NCI-H524 treated with DMSO at 0.1 percent for 48 hours (cell line): ENCODE measurements at places on chromosomes 2 and 18.

DNA sequence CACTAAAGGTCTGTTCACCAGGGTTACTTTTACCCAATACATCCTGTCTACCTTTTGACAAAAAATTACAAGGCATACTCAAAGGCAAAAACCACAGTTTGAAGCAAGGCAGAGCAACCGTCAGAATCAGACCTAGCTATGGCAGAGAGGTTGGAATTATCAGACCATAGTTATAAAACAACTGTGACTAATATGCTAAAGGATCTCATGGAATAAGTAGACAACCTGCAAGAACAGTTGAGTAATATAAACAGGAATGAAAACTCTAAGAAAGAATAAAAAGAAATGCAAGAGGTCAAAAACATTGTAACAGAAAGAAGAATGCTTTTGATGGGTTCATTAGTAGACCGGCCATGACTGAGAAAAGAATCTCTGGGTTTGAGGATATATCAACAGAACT, 318.8 kb upstream of the KCNH7 start:
- DNase-seq: no peak

DNA sequence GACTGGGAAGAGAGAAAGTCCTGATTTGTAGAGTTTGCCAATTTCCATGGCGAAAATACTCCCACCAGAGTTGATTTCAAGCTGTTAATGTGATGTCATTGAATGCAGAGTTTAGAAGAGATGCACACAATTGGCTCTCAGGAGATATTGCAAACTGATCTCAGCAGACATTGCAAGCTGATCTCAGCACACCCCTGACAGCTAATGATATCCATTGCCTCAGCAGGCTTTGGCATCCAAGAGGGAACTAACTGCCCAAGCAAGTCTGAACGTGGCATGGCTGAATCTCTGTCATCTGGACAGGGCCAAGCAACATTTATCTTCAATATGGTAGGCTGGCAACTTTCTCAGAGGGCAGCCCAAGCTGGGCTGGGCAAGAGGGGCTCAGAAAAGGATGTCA, 78.4 kb upstream of the CYP1B1 start:
- no peak for DNase-seq

DNA sequence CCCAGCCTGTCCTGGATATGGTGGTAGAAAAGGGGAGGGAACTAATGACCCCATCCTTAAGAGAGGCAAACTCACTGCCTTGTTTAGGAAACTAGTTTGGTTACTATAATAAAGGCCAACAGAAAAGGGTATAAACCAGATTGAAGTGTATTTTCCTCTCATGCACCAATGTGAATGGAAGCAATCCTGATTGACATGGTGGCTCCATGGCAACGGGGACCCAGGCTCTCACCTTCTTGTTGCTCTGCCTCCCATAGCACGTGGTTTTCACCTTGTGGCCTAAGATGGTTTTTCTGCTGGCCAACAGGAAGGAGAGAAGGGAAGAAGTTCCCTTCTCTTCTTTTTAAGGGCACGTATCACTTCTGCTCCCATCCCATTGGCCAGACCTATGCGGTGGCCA, 67.3 kb upstream of the NRP2 start:
- DNase-seq: no peak

GRCh38 chr2:31207790-31208189, 9.5 kb downstream of the CAPN14 start:
- DNase-seq: no peak

GRCh38 chr2:216632346-216632951, 771 bp upstream of the IGFBP2 start:
- no peak for DNase-seq

DNA sequence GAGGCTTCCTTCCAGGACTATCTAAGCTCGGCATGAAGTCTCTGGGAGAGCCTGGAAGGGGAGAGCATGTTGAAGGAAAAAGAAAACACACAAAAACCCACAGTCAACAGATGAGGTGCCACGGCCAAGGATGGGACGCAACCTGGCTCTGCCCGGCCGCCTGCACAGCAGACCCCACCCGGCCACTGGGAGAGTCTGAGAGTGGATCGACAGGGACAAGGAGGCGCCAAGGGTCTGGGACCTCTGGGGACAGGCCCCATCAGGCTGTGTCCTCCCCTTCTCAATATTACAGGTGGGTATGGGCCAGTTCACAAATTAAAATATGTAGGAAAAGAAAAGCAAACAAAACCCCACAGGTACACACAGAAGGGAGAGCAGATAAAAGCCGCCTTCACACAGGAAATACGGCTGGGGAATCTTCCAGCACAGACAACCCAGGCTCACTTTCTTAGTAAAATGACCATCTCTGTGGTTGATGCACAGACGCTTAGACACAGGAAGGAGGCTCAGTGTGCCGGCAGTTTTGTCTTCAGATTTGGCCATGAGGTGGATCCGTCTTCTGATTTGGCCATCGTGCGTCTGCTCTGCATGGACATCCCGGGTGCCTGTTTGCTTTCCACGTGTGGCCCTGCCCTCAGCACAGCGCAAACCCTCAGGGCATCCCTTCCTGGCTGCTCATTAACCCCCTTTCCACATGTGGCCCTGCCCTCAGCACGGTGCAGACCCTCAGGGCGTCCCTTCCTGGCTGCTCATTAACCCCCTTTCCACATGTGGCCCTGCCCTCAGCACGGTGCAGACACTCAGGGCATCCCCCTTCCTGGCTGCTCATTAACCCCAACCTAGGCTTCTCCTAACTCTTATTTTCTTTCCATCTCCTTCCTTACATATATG, 138.4 kb downstream of the EIPR1 start:
- DNase-seq: no peak

- no peak for DNase-seq
Measured at GRCh38 chr18:319720-320119, 51.9 kb upstream of the THOC1 start.

DNA sequence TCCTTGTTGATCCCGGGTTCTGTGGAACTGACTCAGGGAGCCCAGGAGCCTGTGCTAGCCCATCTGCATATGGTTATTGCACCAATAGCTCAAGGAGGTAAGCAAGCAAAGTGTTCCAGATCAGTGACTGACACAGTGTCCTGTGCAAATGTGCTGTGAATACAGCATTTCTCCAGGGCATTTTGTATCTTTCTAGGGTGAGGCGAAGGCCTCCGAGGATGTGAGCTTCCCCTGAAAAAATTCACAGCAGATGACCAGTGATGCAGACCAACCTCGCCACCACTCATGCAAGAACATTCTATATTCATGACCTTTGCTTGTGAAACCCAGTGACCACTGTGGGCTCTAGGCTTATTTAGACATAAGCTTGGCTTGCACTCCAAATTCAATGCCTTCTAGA, 15.2 kb upstream of the NT5DC4 start:
- DNase-seq: no peak

GRCh38 chr18:48660346-48661228, 121.8 kb downstream of the CTIF start:
- no peak for DNase-seq

DNA sequence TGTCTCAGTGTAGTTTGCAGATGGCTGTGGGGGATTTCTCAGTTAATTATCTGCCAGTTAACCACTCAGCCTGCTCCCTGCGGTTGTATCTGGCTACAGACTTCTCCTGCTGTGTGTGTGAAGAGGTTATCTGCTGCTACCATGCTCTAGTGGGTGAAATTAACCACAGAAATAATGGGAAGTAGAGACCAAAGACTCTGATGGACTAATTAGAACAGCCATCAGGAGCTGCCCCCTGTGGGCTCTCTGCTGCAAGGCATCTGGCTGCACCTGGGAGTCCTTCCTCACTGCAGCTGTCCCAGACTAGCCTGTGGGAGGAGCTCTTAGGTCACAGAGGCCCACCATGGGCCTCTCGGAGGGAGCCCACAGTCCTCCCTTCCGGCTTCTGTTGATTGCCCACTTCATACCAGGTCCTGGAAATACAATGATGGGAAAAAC, 66.6 kb downstream of the CTIF start:
- DNase-seq: no peak

DNA sequence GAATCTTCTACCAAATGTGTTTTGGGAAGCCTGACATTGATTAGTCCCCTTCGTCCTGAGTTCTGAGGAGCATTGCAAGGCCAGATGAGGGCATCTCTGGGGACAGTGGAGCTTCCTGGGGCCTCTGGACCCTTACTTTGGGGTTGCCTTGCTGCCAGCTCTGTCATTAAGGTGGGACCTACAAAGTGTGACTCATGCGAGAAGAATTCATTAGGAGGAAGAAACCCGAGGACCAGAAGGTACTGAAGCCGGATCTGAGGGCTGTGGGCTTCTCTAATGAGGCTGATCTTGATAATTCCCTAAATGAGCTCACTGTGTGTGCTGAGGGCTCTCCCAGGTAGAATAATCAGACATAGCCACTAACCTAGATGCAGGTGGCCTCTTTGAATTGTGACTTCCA, 695 bp upstream of the SCYGR2 start:
- DNase-seq: no peak

- DNase-seq: no peak
Measured at GRCh38 chr18:74492259-74492658, 3.9 kb upstream of the CNDP2 start.

GRCh38 chr18:12990123-12990475, 1.1 kb upstream of the CEP192 start:
- no peak for DNase-seq

DNA sequence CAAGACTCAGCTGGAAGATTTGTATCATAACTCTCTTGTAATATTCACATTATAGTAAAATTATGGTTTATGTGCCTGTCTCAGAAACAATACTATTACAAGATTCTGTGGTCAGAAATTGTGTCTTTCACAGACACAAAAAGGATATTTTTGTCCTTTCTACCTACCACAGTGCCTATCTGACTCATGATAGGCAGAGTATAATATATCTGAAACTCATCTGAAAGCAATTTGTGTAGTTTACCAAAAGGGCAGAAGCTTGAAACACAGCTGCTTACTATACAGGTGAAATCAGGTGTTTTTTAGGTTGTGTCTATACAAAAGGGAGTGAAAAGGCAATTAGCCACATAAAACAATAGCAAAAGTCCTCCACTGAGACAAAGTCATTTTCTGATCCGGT, 10.9 kb downstream of the TMEM200C start:
- DNase-seq: no peak

DNA sequence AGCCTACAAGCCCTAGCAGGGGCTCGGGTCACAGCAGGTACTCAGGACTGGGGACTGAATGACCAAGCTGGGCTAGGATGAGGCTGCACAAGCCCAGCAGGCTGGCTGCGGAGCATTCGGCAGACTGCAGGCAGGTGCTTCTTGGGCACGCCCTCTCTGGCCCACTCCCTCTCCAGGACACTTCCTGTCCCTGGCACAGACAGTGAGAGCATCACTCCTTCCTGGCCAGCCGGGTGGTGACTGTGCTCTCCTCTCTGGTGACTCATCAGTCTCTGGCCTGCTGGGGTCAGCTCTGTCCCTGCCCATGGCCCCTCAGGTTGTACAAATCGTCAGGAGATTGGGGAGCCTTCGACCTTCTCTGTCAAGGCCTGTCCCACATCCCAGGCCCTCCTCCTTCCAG, 22.5 kb downstream of the C1QL2 start:
- DNase-seq: no peak

DNA sequence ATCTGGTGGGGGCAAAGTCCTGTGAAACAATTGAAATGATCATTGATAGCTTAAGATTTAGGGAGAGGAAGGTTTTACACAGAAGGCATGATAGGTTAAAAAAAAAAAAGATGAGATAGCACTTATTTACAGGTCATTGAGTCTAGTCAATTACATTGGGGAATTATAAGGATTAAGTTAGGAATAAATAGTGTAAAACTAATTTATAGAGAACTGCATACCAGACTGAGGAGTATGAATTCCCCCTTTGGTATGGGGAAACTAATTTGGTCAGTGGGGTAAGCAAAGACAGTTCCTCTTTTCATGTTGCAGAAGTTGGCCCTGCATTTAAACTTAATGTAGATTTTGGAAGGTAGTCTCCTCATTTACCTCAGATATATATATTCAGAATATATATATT, 10.8 kb downstream of the GLS start:
- no peak for DNase-seq

DNA sequence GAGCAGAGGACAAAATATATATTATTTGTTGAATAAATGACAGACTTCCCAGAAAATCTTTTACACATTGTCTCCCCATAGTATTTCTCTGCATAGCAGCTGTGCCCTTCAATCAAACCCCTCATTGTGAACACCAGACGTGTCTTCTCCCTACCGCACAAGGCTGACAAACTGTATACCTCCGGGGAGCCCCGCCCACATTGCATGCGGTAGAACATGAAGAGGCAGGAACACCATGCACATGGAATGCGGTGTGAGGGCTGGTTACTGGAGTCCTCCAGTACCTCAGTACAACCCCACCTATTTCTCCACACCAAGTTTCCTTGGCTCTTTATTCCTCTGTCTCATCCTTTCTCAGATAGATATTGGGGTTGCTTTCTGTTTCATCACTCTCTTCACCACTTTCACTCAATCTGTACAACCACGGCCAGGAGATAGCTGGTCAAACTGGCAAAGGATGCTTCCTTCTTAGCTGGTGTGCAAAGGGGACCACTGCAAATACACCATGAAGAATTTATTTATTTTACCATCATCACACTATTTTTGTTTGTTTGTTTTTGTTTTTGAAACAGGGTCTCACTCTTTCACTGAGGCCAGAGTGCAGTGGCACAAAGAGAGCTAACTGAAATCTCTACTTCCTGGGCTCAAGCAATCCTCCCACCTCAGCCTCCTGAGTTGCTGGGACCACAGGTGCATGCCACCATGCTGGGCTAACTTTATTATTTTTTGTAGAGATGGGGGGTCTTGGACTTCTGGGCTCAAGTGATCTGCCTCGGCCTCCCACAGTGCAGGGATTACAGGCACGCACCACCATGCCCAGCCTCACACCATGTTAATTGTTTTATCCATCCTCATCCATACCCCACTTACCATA, 2.3 kb upstream of the NBAS start:
- no peak for DNase-seq

- no peak for DNase-seq
Measured at GRCh38 chr2:162478721-162479129, 134.8 kb downstream of the GCA start.

- no peak for DNase-seq
Measured at GRCh38 chr18:55228191-55228590, 268.9 kb upstream of the CCDC68 start.

GRCh38 chr2:96106991-96107707, 9.2 kb downstream of the ADRA2B start:
- no peak for DNase-seq

DNA sequence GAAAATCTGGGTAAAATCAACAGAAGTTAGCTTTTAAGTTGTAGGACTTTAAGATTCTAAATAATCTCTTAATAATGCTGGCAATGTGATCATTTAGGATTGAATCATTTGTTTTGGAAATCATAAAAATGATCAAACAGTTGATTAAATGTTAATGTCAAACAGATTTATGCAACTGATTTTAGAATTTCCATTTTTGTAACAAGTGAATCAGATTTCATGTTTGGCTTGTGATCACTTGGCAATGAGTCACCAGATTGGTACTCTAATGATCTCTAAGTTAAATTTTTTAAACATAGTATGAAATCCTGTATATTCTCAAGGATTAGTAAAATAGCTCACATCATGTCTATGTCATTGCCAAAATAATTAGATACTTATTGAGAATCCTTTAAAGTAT, 50.1 kb upstream of the UNC80 start:
- no peak for DNase-seq

DNA sequence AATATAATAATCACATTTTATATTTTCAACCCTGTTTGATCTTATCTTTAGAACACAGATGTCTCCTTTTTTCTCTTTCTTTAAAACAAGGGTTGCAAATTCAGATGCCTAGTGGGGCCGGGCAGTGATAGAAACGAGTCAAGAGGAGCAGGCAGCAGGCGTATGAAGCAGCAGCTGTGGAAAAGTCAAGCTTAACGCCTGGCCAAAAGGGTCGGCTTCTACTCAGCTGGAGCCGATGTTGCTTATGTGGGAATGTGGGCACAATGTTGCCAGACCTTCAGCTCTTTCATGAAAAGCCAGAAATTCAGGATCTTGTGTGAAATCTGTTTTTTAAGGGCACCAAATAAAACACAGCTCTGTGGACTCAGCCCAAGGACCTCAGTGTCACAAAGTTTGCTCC, 642.7 kb downstream of the ARHGAP15 start:
- no peak for DNase-seq
